Retina (tissue), 1 donor: ENCODE measurements at places on chromosomes 16 and 17.
A peak's percentile ranks its signal among the peaks of the same experiment; 100 is the strongest.

- DNase-seq, result no peak
Observed at GRCh38 chr16:8961811-8962390, 1.8 kb downstream of the USP7 start.

DNA sequence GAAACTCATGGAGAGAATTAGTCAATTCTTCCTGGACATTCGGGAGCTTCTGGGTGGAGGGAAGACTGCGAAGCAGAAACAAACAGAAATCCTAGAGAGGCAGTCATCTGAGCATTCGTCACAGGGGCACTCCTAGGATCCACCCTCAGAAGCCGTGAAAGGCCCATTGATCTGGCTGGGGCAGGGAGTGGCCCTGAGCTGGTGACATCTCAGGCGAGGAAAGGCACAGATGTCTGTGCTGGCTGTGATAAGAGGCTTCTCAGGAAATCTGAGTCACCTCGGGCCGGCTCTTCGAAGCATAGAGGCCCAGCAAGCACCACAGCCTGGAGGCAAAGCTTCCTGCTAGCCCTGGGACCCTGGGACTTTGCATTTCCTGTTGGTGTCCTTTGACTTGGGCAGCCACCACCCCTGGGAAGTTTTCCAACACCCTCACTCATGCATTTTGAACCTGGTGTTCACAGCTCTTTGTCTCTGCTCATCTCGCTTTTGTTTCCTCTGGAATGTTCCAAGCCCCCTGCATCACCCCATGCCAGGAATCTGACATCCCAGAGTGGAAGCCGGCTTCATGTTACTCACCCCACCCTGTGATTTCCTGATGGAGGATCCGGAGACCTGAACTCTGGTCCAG, 23.3 kb upstream of the CDRT4 start:
- DNase-seq, result no peak

DNA sequence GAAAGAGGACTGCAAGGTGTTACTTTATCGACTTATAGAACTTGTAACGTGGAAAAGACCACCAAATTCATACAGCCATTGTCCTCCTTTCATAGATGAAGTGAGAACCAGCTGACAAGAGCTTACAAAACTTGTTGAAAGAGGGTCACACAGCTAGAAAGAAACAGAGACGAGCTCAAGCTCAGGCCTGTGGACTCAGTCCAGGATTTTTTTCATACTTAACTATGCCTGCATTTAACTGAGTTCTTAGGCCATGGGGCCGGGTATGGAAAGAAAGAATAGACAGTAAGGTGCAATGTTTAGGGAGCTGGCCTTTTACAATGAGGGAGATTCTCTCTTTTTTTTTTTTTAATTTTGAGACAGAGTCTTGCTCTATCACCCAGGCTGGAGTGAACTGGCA, 106.1 kb downstream of the ADAMTS18 start:
- no peak for DNase-seq

GRCh38 chr16:66569827-66570405, 3.7 kb downstream of the CMTM1 start:
- no peak for DNase-seq

GRCh38 chr16:15606518-15607220, 36.3 kb downstream of the MARF1 start:
- no peak for DNase-seq

DNA sequence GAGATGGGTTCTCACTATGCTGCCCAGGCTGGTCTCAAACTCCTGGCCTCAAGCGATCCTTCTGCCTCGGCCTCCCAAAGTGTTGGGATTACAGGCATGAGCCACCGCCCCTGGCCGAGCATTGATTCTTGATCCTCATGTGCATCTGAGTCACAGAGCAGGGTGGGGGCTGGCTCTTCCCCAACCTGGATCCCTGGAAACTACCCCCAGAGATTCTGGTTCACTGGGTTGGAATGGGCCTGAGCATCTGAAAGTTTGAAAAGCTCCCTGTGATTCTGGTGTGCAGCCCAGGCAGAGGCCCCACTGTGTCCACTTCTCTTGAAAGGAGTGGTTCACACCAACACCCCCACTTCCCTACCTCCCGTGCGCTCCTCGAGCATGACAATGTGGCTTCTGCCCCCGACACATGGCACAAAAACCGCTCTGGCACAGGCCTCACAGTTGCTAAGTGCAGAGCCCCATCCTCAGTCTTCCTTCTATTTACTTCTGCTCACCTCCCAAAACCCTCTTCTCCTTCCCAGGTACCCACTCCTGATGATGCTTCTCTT, 4.6 kb downstream of the QPRT start:
- no peak for DNase-seq

DNA sequence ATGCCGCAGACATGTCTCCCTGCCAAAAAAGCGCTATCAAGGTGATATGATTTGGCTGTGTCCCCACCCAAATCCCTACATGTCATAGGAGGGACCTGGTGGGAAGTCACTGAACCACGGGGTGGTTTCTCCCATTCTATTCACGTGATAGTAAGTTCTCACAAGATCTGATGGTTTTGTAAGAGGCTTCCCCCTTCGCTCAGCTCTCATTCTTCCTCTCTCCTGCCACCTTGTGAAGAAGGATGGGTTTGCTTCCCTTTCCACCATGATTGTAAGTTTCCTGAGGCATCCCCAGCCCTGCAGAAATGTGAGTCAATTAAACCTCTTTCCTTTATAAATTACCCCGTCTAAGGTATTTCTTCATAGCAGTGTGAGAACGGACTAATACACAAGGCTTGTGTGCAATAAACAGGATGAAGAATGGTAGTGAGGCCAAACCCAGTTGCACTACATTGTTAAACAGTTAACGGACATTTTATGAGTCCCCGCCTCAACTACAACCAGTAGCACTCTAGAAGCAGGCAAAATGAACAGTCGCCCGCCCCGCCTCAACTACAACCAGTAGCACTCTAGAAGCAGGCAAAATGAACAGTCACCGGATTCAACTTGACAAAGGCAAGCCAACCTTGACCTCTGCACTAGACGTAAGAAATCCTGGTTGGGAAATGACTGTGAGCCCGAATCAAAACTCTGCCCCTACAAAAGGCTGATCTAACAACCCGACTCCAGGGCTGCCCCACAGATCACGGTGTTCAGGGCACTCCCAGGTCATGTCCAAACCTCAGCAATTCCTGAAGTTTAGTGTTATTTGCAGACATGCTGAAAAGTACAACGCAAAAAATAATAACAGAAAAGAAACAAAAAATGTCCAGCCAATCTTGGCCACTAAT, 26.3 kb downstream of the VPS53 start:
- peak; percentile 21 for DNase-seq

DNA sequence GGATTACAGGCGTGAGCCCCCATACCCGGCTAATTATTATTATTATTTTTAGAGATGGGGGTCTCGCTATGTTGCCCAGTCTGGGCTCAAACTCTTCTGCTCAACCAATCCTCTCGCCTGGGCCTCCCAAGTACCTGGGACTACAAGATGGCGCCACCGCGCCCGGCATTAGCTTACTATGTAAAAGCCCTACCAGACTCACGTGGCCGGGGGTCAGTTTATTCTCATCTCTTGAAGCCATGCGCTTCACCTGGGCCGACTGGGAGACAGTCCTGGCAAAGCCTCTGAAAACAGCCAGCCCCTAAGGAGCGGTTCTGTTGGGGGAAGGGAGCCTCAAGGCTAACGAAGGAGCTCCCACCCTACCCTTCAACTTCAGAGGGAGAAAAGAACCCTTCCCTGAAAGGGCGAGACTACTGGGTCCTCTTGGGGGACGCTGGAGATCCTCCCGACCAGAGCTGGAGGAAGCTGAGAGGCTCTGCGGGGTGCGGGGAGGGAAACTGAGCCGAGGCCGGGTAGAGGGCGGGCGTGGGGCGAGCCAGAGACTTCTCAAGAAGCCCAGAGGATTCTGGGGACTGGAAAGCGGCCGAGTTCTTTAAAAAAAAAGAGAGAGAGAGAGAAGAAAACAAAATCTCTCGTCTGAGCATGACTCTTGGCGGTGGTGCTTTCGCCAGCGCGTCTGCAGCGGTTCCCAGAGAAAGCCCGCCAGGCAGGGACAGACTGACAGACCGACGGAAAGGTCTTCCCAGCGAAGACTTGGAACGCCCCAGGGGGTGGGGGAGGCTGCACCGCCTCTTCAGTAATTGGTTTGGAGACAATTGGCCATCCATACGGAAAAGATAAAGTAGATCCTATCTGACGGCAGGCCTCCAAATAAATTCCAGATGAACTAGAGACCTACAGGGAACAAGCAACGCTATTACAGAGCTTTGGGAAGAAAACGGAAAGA, 5.6 kb upstream of the TUBG2 start:
- peak; percentile 85 for DNase-seq

- no peak for DNase-seq
Observed at GRCh38 chr17:21680366-21680765, 12.0 kb upstream of the KCNJ18 start.

- DNase-seq, result no peak
Observed at GRCh38 chr17:76398523-76399174, 14.2 kb downstream of the SPHK1 start.

DNA sequence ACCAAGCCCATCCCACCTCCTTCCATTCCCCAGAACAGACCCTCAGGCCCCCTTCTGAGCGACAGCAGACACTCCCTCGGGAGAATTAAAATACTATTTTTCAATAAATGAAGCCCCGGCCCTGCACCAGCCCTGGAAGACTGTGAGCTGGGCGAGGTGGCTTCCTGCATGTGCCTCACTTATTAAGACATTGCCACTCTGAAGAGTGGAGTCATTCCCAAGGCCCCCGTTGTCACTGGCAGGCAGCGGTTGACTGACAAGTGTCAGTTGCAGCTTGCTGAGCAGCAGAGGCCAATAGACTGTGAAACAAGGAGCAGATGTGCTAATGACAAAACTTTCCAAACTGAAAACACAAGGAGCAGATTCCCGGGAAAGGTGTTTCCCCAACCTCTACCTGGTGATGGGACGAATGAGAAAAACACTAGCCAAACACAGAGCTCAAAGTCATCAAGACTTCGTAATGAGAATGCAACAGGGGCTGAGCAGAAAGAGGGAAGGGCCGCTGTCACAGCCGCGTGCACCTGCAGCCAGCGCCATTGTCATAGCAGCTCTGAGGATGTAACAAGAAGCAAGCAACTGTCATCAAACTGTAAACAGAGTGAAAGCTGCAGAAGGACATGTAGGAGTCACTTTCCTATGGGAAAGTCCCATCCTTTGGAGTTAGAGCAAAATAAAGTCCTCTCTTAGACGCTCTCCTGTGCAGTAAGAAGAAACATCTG, 232.1 kb downstream of the C16orf78 start:
- DNase-seq, result no peak

GRCh38 chr16:56493126-56493525, 26.7 kb downstream of the BBS2 start:
- DNase-seq, result no peak

DNA sequence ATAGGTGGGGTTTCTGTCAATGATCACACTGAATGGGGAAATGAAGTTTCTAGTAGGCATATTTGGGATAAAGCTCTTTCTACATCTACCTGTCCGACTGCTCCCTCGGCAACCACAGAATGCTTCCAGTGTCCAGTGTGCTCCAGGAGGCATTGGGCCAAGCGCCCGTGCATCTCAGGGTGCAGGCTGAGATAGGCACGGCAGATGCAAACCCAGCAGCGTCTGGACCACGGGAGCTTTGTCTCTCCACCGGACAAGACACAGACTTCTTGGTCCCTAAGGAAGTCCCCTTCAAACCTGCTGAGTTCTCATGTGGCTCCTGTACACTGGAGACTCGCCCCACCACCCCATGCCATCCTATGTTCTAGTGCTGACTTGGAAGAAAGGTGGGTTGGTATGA, 202.8 kb downstream of the RPTOR start:
- DNase-seq, result no peak

DNA sequence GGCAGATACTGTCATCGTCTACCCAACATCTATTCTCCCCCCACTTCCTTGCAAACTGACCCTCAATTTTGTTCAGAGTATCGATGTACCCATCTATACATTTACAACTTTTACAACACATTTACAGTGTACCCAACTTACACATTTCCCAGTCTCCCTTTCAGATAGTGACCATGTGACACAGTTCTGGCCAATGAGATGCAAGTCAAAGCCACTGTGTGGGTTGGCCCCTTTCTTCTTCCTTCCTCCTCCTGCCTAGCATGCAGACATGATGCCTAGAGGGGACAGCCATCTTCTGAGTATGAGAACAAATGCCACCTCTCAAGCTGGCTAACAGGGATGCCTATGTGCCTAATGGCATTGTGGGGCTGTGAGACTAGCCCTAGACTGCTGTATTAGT, 11.3 kb upstream of the NFAT5 start:
- DNase-seq, result no peak

GRCh38 chr17:32517982-32518381, 31.2 kb downstream of the CDK5R1 start:
- no peak for DNase-seq

- DNase-seq, result no peak
Observed at GRCh38 chr16:81626181-81626674, 152.9 kb upstream of the PLCG2 start.

DNA sequence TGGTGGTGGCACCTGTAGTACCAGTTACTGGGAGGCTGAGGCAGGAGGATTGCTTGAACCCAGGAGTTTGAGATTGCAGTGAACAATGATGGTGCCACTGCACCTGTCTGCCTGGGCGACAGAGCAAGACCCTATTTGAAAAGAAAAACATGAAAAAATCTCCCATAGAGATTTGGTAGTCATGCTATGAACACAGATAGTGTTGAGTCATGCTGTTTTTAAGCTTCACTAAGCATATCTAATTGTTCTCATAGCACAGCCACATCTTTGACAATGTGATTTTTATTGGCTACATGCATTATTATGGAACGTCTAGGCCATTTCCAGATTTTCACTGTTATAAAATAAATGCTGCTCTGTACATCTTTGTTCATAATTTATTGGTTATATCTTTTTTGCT, 6.0 kb downstream of the IL34 start:
- no peak for DNase-seq

GRCh38 chr16:35746963-35747657, 2287.7 kb downstream of the TP53TG3F start:
- DNase-seq, result no peak

- no peak for DNase-seq
Observed at GRCh38 chr17:69972251-69972650, 102.8 kb upstream of the KCNJ16 start.

DNA sequence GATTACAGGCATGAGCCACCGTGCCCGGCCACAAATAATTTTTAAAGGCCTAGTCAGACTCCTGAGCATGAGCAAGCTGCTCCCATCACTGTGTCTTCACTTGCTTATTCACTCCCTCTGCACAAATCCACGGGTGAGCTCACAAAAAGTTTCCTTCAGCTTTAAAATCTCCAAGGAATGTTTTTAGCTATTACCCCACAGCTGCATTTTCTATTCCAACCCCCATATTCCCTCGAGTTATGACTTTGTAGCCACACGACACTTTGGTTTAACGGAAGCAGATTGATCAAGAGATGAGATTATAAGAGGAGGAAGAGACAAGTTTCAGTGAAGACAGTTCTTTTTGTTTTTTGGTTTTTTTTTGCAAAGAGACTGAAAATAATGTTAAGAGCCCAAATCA, 49.1 kb upstream of the SLC25A19 start:
- DNase-seq, result no peak

DNA sequence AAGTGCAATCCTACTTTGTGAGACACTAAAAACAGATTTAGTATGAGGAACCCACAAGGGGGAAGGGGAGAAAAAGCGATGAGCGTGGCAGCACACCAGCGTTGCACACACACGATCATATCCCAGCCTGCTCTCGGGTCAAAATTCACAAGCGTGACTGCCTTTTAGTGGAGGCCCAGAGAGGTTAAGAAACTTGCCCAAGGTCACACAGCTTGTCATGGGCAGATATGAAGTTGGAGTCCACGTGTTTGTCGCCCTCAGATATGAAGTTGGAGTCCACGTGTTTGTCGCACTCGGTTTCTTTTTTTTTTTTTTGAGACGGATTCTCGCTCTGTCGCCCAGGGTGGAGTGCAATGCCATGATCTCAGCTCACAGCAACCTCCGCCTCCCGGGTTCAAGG, 58.3 kb downstream of the TIMM22 start:
- no peak for DNase-seq
